ENCODE measurements at places on chromosomes 5 and 9.

DNA sequence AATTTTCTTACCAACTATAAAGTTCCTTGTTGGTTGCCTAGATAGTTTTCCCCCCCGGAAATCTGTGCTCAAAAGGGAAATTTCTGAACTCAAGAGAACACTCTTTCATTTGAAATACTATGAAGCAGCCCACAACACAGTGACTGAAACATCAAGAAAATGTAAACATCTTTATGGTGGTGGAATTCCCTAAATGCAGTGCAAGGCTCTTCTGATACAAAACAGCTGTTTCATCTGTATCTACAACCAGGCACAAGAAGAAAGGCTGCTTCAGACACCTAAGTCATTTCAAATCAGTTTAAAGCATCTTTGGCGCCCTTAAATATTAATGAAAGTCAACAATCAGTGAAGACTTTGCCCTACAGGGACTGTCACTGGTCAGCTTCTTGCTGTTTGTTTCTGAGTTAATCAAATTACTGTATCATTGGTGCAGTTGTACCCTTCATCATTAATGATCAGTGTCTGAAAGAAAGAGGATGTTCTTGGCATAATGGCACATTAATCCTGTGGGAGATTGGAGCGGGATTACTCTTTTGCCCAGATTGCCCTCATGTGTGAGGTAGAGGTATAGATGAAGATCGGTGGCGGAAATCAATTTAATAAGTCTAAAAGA, 947.0 kb downstream of the NR2F1-AS1 start:
- DNase-seq: peak; percentile 22

- peak; percentile 55 for DNase-seq
These were observed 156.4 kb upstream of the ELL2 start for GRCh38 chr5:96117771-96118651.

GRCh38 chr9:76707510-76707909, 56.7 kb upstream of the PCA3 start:
- DNase-seq: no peak

- DNase-seq: no peak
These were observed 427 bp downstream of the RBM27 start for GRCh38 chr5:146203872-146204192.

DNA sequence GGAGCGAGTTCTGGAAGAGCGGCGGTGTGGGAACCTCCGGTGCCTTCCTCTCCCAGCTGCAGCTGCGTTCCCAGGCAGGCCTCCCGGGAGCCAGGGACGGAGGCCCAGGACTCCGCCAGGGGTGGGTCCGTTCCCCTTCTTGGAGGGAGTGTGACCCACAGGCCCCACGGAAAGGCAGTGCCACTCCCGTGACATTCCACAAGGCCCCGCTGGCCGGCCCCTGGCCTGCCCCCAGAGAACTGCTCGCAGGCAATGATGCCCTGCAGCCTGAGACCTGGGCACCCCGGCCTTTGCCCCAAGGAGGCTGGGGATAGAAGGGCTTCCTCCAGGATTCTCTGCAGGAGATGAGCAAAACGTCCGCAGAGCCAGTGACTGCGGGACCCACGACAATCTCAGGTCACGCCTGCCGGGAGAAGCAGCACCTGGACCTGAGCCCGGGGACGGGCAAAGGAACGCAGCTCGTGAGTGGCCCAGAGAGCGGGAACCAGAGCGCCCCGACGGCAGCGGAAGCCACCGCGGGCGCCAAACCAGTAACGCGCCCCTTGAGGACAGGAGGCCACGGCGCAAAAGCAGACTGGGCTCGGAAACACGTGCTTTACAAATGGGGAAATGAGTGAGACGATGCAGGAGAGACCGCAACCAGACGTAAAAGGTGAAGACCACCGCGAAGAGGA, 9.3 kb downstream of the OBP2B start:
- peak; percentile 4 for DNase-seq

- no peak for DNase-seq
These were observed 842.6 kb upstream of the ACO1 start for GRCh38 chr9:31541721-31542281.

- DNase-seq: peak; percentile 17
These were observed 64.0 kb upstream of the PTGER4 start for GRCh38 chr5:40615586-40616170.

DNA sequence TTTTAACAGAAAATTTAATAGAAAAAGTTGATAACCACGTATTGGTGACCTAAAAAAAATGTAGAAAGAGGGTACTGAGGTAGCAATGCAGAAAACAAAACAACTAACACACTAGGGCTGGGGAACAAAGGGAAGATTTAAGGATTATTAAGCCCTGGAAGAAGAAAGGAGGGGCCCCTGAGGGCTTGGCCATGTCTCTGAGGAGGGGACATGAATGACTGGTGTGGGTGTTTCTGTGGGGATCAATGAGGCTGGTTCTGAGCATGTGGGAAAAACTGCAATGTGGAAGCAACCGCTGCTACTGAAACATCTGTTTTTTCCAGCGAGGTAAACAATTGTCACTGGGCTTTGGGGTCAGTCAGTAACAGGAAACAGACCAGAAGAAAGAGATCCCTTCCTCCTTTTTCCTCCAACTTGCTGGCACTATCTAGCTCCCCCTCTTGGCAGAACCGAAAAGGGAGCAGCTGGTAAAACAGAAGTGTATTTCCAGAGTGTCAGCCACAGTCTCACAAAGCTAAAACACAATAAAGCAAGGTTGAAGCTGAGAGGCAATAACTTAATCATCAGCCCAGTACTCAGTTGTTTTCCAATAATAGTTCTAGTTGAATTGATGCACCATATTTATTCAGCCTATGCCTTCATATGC, 48.3 kb downstream of the ATPSCKMT start:
- no peak for DNase-seq

- DNase-seq: no peak
These were observed 125.0 kb upstream of the SLC12A2 start for GRCh38 chr5:127958421-127959011.

DNA sequence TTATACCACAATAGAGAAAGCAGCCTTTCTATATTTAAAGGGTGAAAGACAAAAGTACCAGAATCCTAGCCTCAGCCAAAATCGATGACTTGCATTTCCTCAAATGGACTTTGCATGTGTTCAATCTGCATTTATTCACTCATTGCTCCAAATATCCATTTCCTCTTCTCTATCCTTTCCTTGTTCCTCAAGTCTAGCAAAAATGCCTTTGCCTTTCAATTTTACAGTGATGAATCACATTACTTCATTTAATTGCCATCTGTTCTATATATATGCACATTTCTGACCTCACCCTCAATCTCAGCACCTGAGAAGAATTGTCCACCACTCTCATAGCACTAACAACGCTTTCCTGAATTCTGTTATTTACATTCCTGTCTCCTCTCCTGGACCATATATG, 329.5 kb downstream of the CTNND2 start:
- no peak for DNase-seq

- peak; percentile 73 for DNase-seq
These were observed 845 bp upstream of the NR4A3 start for GRCh38 chr9:99820685-99821395.

DNA sequence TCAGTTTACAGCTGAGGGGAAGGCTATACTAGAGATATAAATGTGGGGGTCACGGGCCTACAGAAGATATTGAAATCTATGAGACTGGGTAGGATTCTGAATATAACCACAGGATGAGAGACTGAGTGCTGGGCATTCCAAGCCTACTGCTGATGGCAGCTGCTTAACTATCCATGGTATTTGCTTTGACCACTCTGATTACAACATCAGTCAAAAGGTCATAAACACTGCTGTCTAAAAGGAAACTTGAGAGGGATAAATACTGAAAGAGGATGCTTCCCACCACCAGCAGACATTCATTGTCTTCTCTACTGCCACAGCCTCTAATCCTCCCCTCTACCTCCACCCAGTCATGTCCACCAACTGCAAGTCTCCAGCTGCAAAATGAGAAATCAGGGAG, 3.8 kb downstream of the ZNF622 start:
- DNase-seq: peak; percentile 77
